NCI-H1930 (cell line): ENCODE measurements at places on chromosomes 16 and 17.

GRCh38 chr17:82050761-82051641 lies 610 bp downstream of the RFNG start:
- DNase-seq, result no peak

- no peak for DNase-seq
These were observed 399.9 kb downstream of the WWOX start for GRCh38 chr16:78499399-78499798.

DNA sequence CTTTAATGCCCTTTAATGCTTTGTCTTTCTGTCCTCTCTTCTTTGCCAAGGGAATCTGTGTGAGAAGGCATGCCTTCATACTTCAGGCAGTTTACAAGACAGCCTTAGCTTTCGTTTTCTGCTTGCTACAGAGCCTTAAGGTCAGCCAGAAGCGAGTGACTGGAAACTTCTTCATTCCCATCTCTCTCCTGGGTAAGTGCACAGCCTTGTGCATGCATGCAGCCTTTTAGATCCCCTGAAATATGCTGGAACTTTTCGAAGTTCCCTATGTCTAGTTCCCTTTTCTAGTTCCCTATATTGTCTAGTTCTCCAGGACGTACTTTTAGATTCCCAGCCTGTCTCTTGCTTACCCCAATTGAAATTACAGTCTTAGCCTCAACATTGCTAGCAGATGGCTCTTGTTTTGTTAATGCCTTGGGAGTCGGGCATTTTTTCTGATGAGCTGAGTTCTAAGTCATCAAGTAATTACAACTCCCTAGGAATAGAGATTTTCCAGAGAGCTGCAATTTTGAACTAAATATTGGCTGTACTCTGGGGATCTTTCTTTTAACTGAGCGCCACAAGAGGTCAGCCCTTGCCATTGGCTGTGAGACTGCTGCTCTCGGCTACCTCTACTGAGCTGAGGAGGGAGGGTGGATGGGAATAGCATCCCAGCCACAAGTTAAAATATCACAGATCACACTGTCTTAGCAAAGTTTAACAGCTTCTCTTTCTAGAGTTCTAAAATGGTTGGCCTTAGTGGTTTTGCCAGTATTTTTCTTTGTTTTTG lies 22.7 kb upstream of the PPM1D start:
- no peak for DNase-seq

DNA sequence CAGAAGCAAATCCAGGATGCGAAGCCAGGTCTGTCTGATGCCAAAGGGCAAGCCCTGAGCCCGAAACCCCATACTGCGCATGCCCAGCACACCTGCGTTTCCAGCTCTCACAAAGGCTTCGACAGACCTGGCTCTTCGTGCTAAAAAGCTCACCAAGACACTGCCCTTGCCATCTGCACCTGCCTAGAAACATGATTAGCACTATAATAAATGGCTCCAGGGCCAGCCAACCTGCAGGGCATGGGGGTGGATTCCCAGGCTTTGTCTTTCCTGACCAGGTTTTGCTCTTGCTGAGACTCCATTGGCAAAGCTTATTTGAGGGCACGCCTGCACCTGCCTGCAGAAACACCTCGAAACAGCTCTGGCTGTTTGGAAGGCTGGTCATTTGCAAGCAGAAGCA lies 14.4 kb upstream of the PLD6 start:
- no peak for DNase-seq

- no peak for DNase-seq
These were observed 17.1 kb upstream of the FAM83G start for GRCh38 chr17:19021622-19022083.

- no peak for DNase-seq
These were observed 432.4 kb upstream of the PMFBP1 start for GRCh38 chr16:72604375-72604774.

GRCh38 chr17:75889454-75889853 lies 7.3 kb downstream of the TRIM65 start:
- DNase-seq, result no peak

DNA sequence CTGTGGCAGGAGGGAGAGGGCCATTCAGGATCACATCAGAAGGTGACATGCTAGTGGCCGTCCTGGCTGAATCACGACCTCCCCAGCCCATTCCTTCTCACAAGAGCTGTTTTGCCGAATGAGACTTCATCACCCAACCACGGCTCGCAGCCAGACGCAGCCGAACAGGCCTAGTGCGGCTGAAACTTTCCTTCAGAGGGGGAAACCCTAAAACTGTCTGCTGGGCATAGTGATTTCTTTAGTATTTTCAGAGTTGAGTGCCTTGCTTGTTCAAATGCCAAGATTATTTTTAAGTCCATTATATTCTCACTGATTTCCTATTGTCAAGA lies 343.7 kb downstream of the CPPED1 start:
- DNase-seq, result no peak

DNA sequence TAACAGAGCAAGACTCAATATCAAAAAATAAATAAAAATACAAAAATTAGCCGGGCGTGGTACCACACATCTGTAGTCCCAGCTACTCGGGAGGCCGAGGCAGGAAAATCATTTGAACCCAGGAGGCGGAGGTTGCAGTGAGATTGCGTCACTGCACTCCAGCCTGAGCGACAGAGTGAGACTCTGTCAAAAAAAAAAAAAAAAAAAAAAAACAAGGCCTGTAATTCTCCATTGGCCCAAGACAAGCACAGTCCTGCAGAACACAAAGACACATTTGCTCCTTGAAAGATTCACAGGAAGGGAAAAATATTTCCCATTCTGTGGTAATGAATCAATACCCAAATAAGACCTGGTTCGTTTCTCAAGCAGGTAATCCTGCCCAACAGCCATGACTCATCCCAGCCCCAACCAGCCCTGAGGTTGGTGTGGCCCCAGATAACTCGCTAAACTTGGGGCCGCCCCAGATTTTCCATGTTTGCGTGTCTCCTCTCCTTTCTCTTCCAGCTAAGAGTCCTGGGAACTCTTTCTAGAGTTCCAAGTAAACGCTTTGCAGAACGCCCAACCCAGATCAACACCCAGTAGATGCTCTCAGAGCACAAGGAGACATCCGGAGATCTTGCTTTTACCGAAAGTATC lies 40.3 kb upstream of the SNN start:
- DNase-seq, result no peak

DNA sequence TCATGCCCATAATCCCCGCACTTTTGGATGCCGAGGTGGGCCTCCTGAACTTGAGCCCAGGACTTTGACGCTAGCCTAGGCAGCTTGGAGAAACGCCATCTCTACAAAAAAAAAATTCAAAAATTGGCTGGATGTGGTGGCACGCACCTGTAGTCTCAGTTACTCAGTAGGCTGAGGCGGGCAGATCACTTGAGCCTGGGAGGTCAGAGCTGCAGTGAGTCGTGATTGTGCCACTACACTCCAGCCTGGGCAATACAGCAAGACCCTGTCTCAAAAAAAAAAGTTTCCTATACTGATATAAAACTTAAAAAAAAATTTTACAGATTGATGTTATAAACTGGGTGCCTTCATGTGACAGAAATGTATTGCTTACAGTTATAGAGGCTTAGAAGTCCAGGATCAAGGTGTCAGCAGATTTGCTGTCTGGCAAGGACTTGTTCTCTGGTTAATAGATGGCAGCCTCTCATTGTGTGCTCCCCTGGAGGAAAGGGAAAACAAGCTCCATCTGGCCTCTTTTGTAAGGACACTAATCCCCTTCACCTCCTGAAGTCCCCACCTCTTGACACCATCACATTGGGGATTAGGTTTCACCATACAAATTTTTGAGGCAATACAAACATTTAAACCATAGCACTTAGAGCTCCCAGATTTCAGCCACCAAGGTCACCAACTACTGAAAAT lies 8.5 kb upstream of the CES3 start:
- DNase-seq, result no peak

DNA sequence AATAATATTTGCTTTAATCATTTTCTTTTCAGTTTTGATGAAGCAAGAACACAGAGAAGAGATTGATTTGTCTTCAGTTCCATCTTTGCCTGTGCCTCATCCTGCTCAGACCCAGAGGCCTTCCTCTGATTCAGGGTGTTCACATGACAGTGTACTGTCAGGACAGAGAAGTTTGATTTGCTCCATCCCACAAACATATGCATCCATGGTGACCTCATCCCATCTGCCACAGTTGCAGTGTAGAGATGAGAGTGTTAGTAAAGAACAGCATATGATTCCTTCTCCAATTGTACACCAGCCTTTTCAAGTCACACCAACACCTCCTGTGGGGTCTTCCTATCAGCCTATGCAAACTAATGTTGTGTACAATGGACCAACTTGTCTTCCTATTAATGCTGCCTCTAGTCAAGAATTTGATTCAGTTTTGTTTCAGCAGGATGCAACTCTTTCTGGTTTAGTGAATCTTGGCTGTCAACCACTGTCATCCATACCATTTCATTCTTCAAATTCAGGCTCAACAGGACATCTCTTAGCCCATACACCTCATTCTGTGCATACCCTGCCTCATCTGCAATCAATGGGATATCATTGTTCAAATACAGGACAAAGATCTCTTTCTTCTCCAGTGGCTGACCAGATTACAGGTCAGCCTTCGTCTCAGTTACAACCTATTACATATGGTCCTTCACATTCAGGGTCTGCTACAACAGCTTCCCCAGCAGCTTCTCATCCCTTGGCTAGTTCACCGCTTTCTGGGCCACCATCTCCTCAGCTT lies 45.0 kb downstream of the ESRP2 start:
- no peak for DNase-seq

- no peak for DNase-seq
These were observed 23.1 kb upstream of the ALDH3A1 start for GRCh38 chr17:19770985-19771735.

DNA sequence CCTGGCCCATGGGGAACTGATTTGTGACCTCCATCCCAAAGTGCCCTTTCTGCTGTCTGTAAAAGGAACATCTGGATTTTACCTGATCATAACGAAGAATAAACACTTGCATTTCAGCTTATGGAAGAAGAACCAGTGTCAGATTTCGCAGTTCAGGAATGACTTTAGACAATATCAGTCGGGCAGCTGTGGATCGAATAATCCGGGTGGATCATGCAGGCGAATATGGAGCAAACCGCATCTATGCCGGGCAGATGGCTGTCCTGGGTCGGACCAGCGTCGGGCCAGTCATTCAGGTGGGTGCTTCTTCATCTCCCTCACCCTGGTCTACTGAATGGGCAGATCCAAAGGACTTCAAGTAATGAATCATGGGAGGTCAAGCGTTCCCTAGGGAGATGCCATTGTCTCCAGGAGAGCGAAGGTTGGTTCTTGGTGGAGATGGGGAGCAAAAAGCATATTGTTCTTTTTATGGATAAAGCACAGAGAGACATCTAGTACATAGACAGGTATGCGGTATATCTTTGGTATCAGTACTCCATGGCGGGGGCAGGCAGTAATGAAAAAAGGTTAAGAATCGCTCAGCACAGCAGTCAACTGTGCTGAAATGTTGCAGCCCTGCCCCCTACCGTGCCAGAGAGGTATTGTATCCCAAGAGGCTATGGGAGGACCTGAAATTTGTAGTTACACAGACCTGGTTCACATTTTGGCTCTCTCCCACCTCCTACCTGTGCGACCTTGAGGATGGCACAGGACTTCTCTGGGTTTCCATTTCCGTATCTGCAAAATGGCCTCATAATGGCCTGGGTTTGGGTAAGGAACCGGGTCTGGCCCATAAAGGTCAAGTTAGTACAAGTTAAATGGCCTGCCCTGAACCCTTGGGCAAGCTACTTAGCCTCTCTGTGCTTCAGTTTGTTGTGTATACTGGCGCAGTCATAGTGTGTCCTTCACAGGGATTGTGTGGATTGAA lies 4.7 kb downstream of the COQ7 start:
- no peak for DNase-seq

DNA sequence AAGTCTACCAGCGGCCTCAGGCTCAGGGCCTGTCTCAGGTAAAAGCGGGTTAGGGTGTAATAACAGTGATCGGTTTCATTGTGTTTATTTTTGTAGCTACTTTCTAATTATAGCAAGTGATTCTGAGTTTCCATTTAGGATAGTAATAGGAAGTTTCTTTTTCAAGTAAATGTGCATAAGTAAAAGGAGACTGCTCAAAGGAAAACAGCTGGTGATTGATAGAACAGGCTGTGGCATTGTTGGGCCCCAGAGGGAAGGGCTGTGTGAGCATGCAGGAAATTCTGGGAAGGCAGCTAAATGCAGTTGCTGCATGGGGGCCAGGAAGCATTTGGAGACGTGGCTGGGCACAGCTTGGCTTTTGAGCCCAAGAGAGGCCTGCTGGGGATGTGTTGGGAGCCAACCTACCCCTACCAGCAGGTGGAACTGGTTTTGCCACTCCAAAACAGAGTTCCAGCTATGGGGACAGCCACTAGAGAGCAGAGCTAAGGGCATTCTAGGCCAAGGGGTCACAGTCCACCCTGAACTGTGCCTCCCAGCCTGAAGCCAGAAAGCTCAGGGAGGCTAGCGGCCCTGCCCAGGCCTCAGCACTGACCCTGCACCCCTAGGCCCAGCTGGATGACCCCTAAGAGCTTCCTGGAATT lies 12.6 kb downstream of the SNX20 start:
- DNase-seq, result no peak

GRCh38 chr17:82810644-82811430 lies 29.0 kb downstream of the ZNF750 start:
- DNase-seq, result no peak

DNA sequence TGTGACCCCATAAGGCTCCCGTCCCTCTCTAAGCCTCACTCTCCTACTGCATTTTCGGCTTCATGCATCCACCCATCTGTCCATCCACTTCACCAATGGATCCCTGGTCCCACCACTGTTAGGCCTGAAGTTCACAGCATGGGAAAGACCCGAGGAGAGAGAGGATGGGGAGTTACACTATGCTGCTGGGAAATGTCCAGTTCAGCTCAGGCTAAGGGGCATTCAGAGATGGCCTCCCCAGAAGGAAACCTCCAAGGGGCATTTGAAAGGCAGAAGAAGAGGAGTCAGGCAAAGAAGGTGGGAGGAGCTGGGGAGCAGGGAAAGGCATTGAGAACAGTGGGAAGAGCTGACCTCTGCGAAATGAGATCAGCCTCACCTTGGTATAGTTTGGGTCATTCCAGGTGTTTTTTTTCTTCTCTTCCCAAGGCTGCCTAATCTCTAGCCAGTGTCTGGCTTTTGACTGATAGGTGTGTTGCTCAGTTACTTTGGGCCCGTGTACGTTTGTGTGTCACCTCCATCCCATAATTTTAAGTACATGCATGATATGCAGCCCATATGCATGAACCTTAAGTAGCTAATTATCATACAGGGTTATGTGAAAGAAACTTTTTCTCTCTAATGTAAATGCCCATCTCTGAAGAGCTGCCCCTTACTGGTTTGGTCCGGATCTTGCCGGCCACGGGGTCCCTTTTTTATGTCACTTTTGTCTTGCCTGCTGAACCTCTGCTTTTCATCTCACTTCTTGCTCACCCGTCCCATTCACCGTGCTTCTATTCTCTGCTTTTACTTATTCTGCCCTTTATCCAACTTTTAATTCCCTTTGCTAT lies 11.6 kb upstream of the DRC7 start:
- DNase-seq, result no peak

GRCh38 chr17:12107905-12108304 lies 87.2 kb downstream of the MAP2K4 start:
- no peak for DNase-seq
